Jurkat, Clone E6-1 (cell line): ENCODE measurements at places on chromosomes 5 and 9.

DNA sequence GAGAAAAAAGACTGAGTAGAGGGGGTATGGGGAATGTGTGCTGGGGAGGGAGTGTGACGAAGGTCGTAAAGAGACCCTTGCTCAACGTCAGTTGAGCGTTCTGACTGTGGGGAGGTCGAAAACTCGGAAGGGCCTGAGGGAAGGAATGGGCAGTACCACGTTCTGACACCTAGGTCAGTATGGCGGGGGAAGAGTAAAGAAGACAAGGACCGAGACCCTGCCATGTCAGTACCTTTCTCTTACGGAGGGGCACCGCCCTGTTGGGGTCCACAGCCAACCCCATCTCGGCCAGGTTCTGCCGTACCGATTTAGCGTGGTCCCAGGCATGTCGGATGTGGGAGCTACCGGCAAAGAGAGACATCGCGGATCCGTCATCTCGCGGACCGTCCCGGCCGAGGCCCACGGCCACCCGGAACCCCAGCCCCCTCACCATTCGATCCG is 375 bp downstream of the NOP16 start:
- DNase-seq: peak; percentile 6

- DNase-seq: no peak
These were observed 101.9 kb downstream of the F2RL2 start for GRCh38 chr5:76521240-76521758.

- no peak for DNase-seq
These were observed 55.0 kb downstream of the ZNF618 start for GRCh38 chr9:113931140-113931539.

DNA sequence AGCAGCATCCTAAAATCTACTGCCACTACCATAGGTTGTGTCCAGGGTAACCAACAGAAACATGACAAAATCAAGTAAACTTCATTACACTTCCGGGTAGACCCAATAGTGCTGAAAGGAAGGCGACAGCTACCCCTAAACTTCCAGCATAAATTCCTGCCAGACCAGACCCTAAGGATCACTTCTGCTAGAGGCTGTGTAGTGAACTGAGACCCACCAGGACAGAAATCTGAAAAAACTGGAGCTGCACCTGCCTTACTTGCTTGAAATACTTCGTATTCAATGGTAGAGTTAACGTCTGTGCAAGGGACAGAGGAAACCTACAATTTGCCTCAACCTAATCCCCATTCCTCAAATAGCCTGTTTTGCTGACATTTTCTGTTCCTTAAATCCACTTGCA is 1.0 kb upstream of the SECISBP2 start:
- no peak for DNase-seq

GRCh38 chr9:134957945-134958227 is 40.2 kb upstream of the FCN1 start:
- DNase-seq: no peak

GRCh38 chr9:98380065-98380681 is 124.7 kb upstream of the TBC1D2 start:
- no peak for DNase-seq

- no peak for DNase-seq
These were observed at the start of gene SUSD1 for GRCh38 chr9:112174965-112175795. TSS of gene SUSD1 (minus strand) at chr9:112175297. CDS start at chr9:112175235, 62 bp downstream.

DNA sequence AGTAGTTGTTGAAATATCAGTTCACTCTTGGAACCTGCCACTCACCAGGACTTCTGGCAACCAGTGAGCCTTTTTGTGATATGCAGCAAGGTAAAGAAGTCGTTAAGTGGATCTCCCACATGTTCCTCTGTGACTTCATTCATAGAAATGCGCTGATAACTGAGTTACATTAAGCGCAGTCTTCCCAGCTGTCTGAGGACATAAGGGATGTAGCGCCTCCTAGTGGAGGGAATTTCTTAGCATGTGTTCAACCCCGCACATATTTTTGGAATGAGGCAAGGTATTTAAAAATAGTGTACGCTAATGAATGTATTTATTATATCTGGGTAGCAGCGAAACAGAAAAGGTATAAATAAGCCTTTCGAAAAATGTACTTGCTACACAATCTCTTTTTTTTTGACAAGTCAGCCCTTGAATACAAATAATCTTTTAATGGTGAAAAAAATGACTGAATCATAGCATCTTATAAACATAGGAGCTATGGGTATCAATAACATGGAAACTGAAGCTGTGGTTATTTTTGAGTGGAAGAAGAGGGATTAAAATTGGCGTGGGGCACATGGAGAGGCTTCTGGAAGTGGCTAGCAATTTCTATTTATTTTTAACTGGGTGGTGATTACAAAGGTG is 38.0 kb downstream of the PALM2AKAP2 start:
- peak; percentile 81 for DNase-seq

DNA sequence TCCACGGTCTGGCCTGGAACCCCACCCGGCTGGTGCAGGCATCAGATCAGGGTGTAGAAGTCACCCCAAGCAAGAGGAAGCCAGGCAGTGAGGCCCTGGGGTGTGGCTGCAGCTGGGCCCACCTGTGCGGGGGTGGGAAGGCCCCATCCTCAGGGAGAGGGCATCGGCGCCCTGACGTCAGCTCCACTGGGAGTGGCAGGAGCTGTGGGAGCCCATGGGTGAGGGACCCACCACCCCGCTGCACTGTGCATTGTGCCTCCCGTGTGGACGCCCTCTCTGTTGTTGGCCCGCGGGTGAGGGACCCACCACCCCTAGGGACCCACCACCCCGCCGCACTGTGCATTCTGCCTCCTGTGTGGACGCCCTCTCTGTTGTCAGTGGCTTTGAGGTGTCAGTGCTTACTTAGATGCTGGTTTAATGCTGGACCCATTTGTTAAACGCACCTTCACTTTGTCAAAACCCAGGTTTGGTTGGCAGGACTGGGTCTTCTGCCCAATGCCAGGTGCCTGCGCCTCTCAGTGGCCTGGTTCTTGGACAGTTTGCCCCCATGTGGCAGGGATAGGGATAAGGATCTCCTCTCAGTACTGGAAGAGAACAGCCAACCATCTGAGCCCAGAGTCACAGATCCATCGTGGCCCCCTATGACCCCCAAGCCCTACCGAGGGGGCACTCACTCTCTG is 6.9 kb upstream of the EXOC3 start:
- DNase-seq: no peak

- DNase-seq: no peak
These were observed 113.0 kb downstream of the FRMD3 start for GRCh38 chr9:83425240-83425639.

DNA sequence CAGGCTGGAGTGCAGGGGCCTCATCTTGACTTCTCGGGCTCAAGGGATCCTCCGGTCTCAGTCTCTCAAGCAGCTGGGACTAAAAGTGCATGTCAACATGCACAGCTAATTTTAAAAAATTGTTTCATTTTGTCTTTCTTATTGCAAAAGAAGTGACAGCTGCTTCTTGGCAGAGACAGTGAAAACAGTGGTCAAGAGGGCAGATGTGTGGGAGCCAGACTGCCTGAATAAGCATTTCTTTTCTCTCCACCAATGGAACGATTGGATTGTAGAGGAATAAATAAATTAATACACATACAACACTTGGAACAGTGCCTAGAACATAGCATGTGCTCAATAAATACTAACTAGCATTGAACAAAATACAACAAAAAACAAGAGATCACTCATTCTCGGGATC is 27.4 kb upstream of the KIF4B start:
- DNase-seq: no peak

DNA sequence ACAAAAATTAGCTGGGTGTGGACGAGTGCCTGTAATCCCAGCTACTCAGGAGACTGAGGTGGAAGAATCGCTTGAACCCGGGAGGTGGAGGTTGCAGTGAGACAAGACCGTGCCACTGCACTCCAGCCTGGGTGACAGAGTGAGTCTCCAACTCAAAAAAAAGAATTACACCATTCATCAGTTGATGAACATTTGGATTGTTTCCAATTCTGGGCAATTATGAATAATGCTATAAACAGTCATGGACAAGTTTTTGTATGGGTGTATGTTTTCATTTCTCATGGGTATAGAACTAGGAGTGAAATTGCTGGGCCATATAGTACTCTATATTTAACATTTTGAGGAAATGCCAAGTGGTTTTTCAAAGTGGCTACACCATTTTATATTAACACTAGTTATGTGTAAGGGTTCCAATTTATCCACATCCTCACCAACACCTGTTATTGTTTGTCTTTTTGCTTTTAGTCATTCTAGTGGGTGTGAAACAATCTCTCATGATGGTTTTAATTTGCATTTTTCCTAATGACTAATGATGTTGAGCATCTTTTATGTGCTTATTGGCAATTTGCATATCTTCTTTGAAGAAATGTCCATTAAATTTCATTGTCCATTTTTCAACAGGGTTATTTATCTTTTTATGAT is 9.0 kb upstream of the CCDC125 start:
- no peak for DNase-seq

GRCh38 chr9:130243882-130244170 is 21.7 kb upstream of the HMCN2 start:
- DNase-seq: no peak

GRCh38 chr5:150578781-150579461 is 61.5 kb upstream of the SYNPO start:
- no peak for DNase-seq

- DNase-seq: no peak
These were observed 199.9 kb downstream of the SNX18 start for GRCh38 chr5:54717459-54717858.

GRCh38 chr5:92222449-92222848 is 839.3 kb upstream of the ARRDC3 start:
- no peak for DNase-seq

DNA sequence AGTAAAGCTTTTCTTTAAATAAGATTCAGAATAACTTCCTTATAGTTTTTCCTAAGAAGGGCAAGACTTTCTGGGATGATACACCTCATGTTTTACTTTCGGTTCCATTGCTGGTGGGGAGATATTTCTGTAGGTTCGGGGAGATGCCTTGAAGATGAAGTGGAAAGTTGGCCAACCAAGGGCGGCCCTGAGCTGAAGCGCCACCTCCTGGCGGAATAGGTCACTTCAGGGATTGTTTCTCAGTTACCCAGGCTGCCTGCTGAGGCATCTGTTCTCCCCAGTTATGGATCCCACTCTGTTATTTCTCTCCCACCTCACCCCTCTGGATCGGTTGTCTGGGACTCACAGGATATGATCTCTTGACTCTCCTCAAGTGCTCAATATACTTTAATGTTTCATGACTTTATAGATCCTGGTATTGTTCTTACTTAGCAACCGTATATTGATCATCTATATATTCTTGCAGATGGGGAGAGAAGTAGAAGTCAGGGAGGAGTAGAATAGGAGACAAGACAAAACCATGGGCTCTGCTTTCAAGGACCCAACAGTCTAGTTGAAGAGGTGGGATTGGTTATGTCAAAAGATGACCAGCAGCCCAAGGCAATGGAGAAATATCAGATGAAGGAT is 23.4 kb downstream of the MEGF10 start:
- DNase-seq: peak; percentile 36

GRCh38 chr5:38755181-38755580 is 90.6 kb upstream of the OSMR start:
- no peak for DNase-seq

- no peak for DNase-seq
These were observed 622.1 kb downstream of the PSAT1 start for GRCh38 chr9:78918976-78919375.

- DNase-seq: no peak
These were observed 75.0 kb downstream of the NDFIP1 start for GRCh38 chr5:142183561-142183960.
